ENCODE measurements at places on chromosomes 2 and 18. TPM values are rescaled to one million over a fixed set of nuclear protein-coding genes. Genes with fewer than 3 reads are reported as not detected.

- peak; percentile 89 for DNase-seq
Observed at GRCh38 chr2:215668378-215668775, 232.5 kb upstream of the FN1 start.

GRCh38 chr2:230805353-230806017 lies 59.3 kb upstream of the ITM2C start:
- no peak for DNase-seq

DNA sequence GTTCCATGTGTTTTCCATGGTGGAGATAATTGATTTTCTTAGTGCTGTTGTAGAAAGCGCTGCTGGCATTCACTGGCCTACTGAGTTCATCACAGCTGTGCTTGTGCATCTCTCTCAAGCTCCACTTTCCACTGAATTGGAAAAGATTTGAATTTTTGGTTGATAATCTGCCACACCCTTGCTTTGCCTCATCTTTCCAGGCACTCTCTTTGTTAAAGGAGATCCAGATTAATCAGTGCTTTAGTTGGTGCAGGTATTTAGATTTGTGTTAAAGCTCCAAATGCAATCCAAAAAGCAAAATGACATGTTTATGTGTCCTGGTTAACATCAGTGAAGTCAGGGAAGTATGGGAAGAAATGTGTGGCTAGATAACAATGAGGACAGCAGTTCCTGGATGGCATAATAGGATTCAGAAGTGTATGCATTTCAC lies 2.7 kb upstream of the COL3A1 start:
- no peak for DNase-seq

DNA sequence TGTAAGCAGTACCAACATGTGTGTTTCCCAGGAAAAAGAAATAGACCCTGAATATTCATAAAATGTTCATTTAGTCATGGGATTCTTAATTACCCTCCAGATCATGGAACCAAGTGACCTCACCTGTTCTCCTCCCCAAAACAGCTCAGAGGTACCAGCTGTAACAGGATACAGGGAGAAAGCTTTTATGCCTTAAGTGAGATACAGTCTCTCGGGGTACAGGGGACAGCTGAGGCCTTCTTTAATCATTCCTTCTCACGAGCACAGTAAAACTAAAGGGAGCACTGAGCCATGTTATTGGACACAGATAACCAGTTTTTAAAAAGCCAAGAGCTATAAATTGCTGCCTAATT lies 16.6 kb downstream of the EPHA4 start:
- no peak for DNase-seq

DNA sequence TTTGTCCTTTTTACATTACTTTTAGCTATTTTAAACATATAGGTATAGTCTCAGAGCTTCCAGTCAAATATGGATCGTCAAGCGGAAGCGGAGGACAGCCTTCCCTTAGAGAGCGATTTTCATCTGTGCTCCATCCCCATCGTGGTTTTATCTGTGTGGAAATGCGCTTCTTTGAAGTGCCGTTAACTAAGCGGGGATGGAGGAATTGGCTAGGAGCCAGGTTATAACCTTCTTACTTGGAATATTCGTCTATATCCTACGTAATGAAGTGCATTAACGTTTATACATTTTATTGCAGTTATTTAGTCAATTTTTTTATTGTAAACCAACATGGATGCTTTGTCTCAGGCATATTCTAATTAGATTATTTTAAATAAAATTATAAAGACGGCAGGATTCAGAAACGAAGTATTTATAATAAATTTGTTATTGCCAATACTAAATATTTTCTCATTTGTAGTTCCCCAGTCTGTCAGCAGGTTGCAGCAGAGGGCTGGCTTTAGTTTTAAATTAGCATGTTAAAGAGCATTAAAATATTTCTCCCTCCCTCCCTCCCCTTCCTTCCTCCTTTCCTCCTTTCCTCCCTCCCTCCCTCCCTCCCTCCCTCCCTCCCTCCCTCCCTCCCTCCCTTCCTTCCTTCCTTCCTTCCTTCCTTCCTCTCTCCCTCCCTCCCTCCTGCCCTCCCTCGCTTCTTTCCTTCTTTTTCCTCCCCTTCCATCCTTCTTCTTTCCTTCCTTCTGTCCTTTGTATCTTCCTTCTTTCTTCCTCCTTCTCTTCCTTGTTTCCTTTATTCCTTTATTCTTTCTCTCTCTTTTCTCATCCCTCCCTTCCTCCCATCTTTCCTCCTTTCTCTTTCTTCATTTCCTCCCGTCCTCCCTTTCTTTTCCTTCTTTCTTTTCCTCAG lies 80.6 kb upstream of the DOCK10 start:
- DNase-seq = no peak

Gene RBM44
- 1.7 TPM for total RNA-seq

Measured in sigmoid colon (tissue), 7 donors.